Activated naive CD4-positive, alpha-beta T cell (primary cell): ENCODE measurements at places on chromosomes 1 and 21.

DNA sequence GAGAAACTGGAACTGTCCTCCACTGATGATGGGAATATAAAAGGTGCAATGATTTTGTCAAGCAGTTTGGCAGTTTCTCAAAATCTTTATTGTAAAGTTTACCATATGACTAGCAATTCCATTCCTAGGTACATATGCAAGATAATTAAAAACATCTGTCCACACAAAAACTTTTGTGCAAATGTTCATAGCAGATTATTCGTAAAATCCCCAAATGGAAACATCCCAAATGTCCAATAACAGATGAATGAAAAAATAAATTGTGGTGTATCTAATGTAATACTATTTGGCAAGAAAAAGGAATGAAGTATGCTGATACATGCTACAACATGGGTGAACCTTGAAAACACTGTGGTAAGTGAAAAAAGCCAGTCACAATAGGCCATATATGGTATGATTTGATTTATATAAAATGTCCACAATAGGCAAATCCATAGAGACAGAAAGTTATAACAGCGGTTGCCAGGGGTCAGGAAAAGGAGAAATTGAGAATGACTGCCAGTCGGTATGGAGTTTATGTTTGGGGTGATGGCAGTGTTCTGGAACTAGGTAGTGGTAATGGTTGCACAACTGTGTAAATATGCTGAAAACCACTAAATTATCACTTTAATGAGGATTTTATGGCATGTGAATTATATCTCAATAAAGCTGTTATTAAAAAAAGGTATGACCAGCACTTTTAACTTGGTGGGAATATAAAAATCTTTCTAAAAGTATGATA, 81.7 kb upstream of the BEND5 start:
- DNase-seq: no peak

DNA sequence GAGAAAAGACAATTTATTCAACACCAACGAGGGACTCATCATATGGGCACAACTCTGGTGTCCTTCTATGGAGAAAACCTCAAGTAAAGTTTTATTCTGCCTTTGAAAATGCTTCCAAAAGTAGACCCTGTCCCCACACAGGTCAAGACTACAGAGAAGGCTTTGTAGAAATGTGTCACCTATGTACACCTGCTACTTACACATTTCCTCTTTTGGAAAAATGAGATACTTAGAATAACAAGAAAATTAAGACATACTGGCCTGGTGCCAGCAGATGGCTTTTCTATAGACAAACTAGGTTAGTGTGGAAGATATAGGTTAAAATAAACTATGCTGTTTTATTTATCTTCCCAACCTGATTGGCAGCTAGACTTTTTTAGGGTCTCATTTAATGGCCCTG, 13.6 kb downstream of the POGK start:
- no peak for DNase-seq

- DNase-seq: no peak
Measured at GRCh38 chr1:157348538-157349480, 203.5 kb downstream of the FCRL5 start.

DNA sequence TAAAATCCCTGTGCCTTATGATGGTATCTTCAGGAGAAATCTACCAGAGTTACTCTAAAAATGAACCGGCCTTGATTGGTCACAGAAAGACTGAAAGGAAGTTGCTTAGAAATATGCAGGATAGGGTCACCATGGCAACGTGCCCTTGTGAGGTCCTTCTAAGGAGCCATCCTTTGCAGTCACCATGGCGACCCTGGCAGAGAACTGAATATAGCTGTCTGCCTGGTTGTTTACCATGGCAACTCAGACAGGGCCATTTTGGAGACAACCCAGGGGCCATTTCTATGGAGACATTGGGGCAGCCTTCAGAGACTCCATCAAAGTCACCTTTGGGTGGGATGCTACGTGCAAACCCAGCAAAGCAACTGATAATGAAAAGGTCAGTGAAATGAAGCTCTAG, 43.0 kb downstream of the SNX7 start:
- DNase-seq: no peak
